ENCODE measurements at places on chromosomes 13 and 19.

DNA sequence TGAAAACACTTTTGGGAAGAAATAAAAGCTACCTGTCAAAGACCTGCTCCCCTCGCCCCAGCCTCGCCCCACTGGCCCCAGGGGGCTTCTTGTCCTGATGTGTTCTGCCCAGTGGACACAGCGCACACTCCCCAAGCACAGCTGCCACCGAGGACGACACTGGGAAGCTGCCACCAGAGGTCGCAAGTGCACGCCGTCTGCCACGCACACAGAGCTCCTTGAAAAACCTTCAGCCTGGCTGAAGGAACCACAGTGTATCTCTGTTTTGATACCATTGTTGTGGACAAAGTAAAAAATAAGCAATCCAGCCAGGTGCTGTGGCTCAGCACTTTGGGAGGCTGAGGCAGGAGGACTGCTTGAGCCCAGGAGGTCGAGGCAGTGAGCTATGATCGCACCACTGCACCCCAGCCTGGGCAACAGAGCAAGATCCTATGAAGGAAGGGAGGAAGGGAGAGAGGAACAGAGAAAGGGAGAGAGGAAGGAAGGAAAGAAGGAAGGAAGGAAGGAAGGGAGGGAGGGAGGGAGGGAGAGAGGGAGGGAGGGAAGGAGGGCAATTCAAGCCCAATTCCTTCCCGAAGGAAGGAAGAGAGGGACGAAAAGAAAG lies 57.3 kb downstream of the CEBPG start:
- peak; percentile 20 for DNase-seq

- no peak for DNase-seq
These were observed 71.1 kb downstream of the MZT1 start for GRCh38 chr13:72656357-72656756.

- DNase-seq: no peak
These were observed 48.0 kb downstream of the RFC3 start for GRCh38 chr13:33865945-33866344.

DNA sequence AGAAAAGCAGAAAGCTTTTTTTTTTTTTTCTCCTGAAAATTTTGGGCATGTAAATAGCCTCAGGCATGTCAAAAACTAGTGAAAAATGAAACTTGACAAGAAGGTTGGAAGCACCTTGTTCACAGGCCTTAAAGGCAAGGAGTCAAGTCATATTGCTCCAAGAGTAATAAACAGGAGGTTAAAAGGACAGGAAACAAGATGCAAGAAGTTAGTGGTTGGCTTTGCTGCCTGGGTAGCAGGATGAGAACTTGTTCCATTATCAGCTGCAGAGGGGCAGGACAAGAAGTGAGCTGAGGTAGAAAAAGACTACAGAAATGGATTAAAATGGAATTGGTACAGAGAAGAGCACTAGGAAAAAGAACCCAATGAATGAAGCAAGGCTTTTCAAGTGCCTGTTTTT lies 242.6 kb downstream of the DCT start:
- DNase-seq: no peak

DNA sequence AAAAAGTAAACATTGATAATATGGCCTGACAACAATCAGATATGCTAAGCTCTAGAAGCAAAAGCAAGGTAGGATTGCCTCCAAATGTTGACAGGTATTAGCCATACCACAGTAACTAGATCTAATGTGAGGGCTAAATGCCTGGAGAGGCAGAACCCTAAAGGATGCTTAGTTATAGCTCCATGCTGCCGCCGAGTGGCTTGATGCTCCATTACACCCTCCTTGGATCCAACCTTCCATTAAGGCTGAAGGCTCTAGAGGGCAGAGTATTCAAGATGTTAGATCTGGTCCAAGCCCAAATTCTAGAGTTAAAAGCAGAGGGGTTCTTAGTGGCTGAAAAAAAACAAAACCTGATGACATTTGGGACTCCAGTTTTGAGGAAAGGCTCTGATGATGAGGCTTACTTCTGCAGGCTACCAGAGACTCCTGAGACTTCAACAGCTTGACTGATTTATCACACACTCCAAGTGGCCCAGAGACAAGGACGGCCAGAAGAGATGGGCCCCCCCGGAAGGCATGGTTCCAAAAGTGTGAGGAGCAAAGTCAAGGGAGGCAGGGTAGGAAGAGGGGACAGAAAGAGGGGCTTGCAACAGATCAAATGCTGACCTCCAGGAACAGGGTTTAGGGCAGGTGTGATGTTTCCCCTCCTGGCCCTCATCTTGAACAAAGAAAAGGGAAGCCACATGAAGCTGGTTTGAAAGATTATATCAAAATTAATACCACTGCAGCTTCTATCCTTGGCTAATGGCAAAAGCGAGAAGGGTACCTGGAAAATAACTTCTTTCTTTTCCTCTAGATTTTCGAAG lies 21.9 kb upstream of the CPB2 start:
- DNase-seq: peak; percentile 66

GRCh38 chr19:48444129-48444935 lies 1.5 kb upstream of the GRWD1 start:
- no peak for DNase-seq

DNA sequence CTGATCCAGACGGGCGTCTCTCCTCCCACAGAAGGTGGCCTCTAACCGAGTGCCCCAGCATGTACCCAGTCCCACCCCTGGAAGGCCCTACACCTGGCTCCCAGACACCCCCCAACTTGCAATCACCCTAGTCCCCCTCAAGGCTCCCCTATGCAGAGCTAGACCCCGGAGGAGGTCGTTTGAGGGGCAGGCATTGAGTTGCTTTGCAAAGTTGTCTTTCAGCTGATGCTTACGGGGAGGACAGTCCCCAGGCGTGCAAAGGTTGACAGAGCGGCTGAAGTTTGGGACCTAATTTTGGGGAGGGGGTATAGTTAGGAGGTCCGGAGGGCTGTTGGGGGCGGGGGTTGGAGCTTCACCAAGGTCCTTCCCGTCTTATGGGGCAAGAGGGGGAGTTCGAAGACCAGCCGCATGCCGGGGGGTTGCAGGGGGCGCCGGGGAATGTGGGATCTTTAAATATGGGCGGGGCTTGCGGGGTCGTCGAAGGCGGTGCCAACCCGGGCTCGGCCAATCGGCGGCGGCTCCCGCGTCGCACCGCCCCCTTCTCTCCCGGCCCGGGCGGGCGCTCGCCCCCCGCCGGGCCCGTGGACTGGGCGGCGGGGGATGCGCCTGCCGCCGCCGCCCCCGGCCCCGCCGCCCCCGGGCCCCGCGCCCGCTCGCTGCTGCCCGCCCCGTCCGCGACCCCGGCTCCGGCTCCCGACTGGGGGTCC lies at the start of gene KCNN1:
Gene KCNN1, plus strand, starts transcription at position 558 of the 707 bp plus-strand sequence. CDS start 6,782 bp downstream, outside the sequence.
- DNase-seq: no peak

- no peak for DNase-seq
These were observed 3.7 kb downstream of the NDUFA11 start for GRCh38 chr19:5899728-5900526.

GRCh38 chr19:12090807-12091206 lies 26.3 kb downstream of the ZNF844 start:
- peak; percentile 24 for DNase-seq

DNA sequence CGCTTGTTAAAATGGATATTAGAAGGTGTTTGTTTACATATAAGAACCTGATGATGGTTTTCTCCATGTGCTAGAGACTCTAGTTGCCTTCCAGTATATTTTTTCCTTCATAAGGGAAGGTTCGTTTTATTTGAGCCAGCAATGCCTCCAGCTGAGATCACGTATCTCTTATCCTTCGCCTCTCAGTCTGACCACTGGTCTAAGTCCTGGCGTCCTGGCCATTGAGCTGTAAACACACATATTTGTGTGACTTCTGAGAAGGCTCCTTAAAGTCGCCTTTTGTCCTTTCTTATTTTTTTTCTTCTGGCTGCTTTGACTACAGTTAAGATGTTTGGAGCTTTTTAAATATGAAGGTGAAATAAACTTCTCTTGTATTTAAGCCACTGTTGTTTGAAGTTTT lies 23.7 kb upstream of the GPR183 start:
- DNase-seq: no peak

- DNase-seq: peak; percentile 2
These were observed 12.2 kb upstream of the LILRA5 start for GRCh38 chr19:54325194-54325621.

DNA sequence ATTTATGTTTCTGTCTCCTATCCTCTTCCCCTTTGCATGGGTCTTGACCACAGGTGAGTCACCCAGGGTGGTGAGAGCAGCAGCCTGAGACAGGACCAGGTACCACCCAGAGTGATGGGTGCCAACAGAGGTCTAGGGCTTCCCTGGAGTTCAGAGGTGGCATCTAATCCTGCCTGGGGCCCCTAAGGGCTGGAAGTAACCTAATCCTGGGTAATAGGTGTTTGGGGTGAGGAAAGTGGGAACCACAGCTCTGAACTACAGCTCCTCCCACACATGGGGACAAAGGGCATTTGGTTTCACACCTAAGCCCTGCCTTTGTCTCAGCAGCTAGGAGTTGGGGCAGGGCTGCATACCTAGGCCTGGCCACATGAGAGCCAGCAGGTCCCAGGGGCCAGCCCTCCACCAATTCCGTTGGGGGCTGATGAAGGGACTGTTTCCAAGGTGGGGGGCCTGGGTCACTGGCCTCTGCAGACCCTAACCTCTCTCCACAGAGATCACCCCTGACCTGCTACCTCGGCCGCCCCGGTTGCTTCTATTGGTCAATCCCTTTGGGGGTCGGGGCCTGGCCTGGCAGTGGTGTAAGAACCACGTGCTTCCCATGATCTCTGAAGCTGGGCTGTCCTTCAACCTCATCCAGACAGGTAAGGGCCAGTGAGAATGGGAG lies 8.0 kb downstream of the SPHK2 start:
- no peak for DNase-seq

DNA sequence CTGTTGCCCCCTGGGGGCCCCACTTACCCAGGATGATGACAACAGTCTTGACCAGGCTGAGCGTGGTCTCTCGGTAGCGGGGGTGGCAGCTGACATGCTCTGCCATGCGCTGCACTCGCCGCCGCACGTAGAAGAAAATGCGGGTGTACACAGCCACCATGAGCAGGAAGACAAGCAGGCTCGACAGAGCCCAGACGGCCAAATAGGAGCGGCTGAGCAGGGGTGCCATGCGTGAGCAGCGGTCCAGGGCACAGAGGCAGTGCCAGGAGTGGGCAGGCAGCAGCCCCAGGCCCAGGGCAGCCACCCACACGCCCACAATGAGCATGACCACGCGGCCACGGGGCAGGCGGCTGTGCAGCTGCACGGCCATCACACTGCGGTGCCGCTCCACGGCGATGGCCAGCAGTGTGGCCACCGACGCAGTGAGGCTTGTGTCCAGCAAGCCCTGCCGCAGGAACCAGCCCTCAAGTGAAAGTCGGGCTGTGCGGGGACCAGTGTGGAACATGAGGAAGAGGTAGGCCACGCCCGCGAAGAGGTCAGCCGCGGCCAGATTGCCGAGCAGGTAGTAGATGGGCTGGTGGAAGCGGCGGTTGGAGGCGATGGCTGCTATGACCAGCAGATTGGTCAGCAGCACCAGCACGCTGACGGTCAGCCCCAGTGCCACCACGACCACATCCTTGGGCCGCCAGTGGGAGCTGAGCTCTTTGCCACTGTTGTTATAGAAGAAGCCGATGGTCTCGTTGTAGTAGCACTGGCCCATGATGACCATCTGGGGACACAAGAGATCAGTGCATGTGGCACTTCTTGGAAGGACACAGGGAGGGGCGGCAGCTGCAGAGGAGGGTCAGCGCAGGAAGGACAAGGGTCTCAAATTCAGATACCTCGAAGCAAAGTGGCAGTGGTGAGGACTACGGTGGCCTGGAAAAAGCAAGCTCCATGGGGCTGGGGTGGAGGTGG lies 1.2 kb downstream of the LPAR2 start:
- no peak for DNase-seq

DNA sequence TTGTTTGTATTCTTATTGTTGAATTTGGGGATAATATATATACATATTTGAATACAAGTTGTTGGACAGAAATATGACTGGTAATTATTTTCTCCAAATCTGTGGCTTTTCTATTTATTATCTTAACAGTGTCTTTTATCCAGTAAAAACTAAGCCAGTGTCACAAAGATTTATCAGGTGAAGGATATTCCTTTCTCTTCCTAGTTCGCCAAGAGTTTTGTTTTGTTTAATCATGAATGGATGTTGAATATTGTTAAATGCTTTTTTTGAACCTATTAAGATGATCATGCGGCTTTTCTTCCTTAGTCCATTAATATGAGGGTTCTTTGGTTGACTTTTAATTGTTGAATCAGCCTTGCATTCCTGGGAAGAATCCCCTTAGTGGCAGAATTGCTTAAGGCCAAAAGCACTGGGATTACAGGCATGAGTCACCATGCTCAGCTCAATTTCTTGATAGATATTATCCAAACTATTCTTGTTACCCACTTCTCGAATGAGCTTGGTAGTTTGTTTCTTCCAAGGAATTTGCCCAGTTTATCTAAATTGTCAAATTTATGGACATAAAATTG lies 53.3 kb downstream of the TEX26 start:
- no peak for DNase-seq

All from NCI-H1092 (cell line).